ENCODE measurements at places on chromosomes 1 and 21. TPM values are rescaled to one million over a fixed set of nuclear protein-coding genes. Genes with fewer than 3 reads are reported as not detected.

DNA sequence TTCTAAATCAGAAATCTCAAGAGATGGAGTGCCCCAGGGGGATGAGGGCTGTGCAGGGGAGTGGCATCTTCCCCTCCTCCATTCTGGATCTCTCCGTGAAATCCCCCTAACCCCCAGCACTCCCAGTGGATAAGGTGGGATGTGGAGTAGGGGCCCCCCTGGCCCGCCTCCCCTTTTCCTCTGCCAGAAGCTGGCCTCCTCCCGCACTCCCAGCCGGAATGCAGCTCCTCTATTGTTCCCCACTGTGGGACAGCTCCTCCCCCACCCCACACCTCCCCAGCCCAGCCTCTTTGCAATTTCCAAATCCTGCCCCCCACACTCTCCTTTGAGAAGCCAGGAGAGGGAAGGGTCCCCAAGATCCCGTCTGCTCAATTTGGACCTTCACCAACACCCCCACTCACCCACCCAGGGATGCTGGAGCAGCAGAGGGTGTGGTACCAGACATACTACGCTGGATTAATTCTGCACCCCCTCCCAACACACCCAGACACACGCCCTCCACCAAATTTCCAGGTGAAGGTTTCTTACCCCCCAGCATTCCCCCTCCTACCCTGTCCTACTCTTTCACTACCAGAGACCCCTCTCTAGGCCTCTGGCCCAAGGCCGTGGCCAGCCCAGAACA is 1.9 kb downstream of the MEX3A start:
- H3K27me3 ChIP-seq, result peaks cover 2% of the 10 kb centered on the region
- no peaks in the 10 kb centered on the region for H3K36me3 ChIP-seq
- H3K27ac ChIP-seq, result no peak overlapping the region
- no peak for DNase-seq

DNA sequence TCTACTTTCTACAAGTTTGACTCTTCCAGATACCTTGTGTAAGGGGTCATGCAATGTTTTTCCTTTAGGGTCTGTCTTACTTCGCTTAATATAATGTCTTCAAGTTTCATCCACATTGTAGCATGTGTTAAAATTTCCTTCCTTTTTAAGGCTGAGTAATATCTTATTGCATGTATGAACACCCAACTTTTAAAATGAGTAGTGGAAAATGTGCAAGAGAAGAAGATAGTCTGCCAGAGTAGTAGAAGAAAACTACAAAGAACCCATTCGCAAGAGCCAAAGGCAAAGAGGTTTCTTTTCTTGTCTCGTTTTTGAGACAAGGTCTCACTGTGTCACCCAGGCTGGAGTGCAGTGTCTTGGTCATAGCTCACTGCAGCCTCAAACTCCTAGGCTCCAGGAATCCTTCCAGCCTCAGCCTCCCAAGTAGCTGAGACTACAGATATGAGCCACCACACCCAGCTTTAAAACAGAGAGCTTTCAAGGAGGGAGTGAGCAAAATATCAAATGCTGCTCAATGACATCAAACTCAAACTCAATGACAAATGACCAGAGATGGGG is 9.4 kb downstream of the IL23R start:
- no peak overlapping the region for H3K4me3 ChIP-seq
- no peak overlapping the region for H3K27ac ChIP-seq
- H3K4me1 ChIP-seq, result no peaks in the 10 kb centered on the region
- H3K36me3 ChIP-seq, result no peaks in the 10 kb centered on the region
- DNase-seq, result no peak

DNA sequence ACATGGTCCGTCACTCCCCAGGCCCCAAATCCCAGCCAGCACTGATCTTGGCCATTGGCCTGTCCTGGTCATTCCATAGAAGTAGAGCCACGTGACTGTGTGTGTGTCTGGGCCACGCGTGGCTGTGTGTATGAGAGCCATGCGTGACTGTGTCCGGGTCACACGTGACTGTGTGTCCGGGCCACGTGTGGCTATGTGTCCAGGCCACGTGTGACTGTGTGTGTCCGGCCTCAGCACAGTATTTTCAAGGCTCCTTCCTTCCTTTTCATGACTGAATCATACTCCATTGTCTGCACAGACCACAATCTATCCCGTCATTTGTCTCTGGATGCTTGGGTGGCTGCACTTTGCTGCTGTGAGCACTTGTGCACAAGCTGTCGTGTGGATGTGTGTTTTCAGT is 67.4 kb downstream of the SKI start:
- H3K27ac ChIP-seq, result no peak overlapping the region
- no peak for DNase-seq
- H3K27me3 ChIP-seq, result peaks cover 2% of the 10 kb centered on the region
- peaks cover 5% of the 10 kb centered on the region for H3K36me3 ChIP-seq

DNA sequence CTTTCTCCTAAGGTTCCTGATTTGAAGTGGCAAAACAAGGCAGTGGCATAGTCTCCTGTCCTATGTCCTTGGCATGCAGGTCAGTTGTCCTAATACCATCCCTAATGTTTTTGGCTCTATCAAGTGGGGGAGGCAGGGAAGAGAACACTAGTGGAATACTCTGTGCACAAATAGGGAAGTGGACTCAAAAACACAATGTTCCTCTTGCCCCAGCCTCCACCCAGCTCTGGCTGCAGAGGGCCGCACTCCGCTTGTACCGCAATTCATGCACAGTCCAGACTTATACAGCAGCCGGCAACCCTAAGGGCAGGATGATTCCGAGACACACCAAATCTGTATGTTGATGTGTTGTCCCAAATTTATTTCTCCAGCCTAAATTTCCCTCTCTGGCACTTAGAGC is 14.5 kb downstream of the PLEKHO1 start:
- peaks cover 7% of the 10 kb centered on the region for H3K27me3 ChIP-seq
- H3K4me1 ChIP-seq, result peaks cover 63% of the 10 kb centered on the region
- H3K27ac ChIP-seq, result peak overlapping the region; percentile 98

DNA sequence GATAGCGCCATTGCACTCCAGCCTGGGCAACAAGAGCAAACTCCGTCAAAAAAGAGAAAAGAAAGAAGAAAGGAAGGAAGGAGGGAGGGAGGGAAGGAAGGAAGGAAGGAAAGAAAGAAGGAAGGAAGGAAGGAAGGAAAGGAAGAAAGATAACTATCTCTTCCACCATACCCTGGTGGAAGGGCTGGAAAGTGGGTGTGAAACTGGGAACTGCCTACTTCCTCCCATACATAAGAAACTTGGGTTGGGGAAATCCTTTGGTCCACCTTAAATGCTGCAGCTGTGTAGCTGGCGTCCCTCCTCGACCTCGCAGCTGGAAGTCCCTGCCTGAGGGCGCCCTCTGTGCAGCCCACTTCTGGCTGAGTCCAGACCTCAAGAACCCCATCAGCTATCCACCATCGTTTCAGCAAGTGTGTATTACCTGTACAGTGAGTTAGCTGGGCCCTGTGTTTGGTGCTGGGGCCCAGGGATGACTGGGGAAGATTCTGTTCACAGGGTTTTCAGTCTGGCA is 4.6 kb upstream of the FAM167B start:
- no peak for DNase-seq
- no peak overlapping the region for H3K27ac ChIP-seq
- no peaks in the 10 kb centered on the region for H3K36me3 ChIP-seq
- no peaks in the 10 kb centered on the region for H3K27me3 ChIP-seq

- no peaks in the 10 kb centered on the region for H3K36me3 ChIP-seq
- H3K27ac ChIP-seq, result no peak overlapping the region
- peaks cover 52% of the 10 kb centered on the region for H3K4me1 ChIP-seq
- H3K4me3 ChIP-seq, result no peak overlapping the region
- H3K27me3 ChIP-seq, result no peaks in the 10 kb centered on the region
These were observed 58.8 kb upstream of the ERRFI1 start for GRCh38 chr1:8084913-8085312.

DNA sequence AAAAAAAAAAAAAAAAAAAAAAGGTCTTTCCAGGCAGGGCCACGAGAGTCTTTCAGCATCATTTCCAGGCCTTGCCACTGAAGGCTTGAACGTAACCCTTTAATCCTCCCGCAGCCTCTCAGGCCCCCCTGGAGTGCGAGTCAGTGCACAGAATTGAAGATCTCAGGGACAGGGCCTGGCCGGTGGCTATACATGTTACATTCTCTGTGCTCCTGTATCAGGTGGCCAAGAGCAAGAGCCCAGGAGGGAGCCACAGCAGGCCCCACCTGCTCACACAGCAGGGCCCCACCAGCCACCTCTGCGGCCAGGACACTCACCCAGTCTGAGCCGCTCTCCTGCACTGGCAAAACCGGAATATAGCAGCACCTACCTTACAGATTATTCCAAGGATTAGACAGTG is 34.1 kb upstream of the SLC25A33 start:
- H3K4me1 ChIP-seq, result no peaks in the 10 kb centered on the region
- no peak overlapping the region for H3K4me3 ChIP-seq
- no peak overlapping the region for H3K27ac ChIP-seq
- H3K27me3 ChIP-seq, result peaks cover 43% of the 10 kb centered on the region

DNA sequence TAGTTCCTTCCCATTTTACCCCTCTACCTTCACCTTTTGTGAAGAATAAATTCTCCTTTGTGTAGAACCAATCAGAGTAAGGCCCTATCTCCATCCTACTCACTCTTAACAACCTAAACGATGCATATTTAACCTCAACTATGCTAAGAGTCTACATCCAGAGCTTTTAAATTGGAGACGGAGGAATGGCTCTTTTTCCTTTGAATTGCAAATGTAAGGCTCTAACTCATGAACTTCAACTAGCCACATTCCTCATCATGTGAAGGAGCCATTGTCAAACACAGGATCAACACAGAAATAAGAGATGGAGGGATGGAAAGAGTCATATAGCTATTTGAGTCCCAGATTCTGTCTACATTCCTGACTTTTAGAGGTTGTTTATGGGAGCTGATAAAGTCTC is 18.2 kb downstream of the DEPDC1 start:
- no peak overlapping the region for H3K27ac ChIP-seq
- H3K4me1 ChIP-seq, result no peaks in the 10 kb centered on the region
- no peak for DNase-seq
- H3K4me3 ChIP-seq, result no peak overlapping the region

DNA sequence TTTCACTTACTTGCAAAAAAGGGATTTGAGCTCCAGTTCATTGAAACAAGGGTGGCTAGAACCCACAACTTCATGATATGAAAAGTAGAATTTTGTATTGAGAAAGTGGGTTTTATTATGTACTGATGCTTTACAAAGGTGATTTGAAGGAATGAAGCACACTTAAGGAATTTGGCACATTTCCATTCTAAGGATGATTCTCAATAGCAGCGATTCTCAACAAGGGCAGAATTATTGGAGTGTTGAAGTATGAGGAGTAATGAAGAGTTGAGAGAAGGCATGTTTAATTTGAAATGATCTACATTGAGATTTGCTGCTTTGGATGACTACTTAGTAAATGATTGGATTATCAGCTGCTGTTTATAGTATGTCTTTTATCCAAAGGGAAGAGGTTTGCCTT is 54.7 kb downstream of the FNBP1L start:
- no peaks in the 10 kb centered on the region for H3K4me1 ChIP-seq
- no peak overlapping the region for H3K27ac ChIP-seq
- H3K36me3 ChIP-seq, result no peaks in the 10 kb centered on the region
- H3K27me3 ChIP-seq, result peaks cover 10% of the 10 kb centered on the region
- no peak overlapping the region for H3K4me3 ChIP-seq
- no peak for DNase-seq

DNA sequence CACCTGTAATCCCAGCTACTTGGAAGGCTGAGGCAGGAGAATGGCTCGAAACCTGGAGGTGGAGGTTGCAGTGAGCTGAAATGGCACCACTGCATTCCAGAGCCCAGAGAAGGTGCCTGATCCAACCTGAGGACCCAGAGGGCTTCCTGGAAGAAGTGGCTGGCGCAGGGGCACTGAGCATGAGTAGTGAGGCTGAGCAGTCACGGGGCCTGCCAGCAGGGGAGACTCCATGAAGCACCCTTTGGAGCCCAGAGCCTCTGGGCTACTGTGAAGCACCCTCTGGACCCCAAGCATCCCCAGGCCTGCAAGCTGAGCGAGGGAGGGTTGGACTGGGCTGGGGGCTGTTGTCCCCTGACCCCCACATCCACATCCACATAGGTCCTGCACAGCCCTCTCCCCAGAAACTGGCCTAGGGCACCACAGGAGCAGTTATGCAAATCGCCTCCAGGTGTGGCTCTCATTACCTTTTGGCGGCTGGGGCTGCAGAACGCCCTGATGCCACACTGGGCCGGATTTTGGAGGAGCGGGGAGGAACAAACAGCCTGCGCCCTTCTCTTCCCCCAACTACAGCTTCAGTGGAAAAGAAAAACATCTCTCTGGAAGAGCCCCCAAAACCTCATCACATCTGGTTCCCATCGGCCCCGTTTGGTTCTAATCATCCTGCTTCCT is 78.2 kb upstream of the TARDBP start:
- H3K4me1 ChIP-seq, result no peaks in the 10 kb centered on the region
- H3K27ac ChIP-seq, result no peak overlapping the region
- no peak overlapping the region for H3K4me3 ChIP-seq
- H3K27me3 ChIP-seq, result peaks cover 24% of the 10 kb centered on the region

DNA sequence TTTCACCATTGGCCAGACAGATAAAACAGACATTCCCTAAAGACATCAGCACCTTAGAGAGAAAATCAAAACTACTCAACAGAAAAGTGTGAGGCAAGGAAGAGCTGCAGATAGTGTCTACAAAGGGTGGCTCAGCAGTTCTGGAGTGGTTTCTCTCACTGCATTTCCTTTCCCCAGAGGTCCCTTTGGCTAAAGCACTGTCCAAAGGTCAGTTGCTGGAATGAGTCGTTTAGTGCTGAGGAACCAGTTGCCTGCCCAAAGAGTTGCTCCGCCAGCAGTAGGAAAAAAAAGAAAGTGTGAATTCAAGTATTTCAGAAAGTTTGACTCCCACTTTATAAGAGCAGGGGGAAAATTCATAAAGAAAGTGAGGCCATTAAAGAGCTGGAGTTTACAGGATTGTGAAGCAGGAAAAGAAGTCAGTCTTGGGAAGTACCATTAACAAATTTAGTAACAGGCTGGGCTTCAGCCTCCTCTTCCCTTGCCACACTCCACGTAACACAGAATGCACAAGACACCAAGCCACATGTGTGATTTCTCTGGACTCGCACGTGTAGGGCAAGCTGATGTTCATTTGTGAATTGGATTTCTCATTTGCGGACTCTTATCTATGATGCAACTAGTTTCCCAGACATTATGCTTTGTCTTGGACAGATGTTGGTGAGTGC is 122.2 kb downstream of the RUNX1 start:
- peak overlapping the region; percentile 19 for H3K27ac ChIP-seq
- DNase-seq, result peak; percentile 23

Gene SH2D1B
- total RNA-seq, result not detected

Gene HES3
- not detected for total RNA-seq

Gene KRTAP13-3
- total RNA-seq, result not detected

Gene WDR64
- not detected for total RNA-seq

Gene RASSF5
- 0.83 TPM for total RNA-seq

Gene APOBEC4
- not detected for total RNA-seq

Gene ANXA9
- total RNA-seq, result 0.46 TPM

Measured in HFFc6 (cell line).